ENCODE measurements at places on chromosomes 3 and 15.

DNA sequence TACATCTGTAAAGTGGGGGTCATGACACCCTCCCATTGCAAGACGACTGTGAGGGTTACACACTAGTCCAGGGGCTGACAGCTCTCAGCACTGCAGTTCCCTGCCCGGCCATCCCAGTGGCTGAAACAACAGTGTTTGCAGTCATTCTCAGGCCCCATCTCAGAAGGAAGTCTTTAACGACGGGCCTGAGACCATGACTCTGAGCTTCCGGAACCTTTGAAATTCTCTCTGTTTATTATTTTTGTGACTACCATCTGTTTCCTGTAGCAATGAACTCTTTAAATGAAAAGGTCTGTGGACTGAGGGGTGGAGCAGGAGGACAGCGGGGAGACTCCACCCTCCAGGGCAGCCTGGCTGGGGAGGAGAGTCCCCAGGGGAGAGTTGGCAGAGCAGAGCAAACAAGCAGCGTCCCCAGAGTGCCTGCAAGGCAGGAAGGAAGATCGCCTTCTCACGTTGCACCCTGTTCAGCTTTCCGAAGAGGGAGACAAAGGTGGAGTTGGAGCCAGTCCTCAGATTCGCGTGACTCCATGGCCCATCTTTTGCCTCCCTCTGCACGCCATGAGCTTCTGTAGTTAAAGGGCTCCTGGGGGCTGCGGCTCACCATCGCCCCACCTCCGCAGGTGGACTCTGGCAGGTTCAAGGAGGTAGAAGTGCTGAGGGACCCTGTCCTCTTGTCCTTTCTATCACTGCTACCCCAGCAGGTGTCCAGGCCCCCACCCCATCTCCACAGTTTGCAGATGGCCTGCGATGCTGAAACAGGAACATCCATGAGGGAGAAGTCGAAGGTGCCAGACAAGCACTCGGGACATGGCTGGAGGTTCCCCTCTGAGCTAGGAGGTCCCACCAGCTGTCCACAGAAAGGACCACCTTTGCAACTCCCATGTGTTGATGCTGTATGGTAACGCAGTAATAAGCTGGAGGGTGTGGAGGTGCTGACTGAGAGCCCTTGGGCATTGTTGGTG, 525.8 kb upstream of the PROK2 start:
- DNase-seq, result no peak

DNA sequence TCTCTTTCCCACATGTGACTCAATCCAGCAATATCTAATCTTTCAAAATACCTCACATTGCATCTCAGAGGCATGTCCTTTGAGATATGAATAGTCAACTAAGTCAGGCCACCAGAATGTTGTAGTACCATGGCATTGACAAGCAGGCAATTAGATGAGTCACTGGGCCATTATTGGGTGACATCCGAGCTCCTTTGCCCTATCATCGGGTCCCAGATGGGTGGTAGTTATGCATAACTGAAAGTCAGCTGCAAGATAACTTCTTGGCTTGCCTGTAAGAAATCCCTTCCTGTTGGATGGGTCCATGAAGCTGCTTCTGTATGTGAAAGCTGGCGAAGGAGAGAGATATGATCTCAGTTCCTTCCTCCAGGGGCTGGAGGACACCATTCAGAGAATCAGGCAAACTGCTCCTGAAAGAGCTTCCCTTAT, 32.8 kb downstream of the ARRDC4 start:
- DNase-seq, result no peak

DNA sequence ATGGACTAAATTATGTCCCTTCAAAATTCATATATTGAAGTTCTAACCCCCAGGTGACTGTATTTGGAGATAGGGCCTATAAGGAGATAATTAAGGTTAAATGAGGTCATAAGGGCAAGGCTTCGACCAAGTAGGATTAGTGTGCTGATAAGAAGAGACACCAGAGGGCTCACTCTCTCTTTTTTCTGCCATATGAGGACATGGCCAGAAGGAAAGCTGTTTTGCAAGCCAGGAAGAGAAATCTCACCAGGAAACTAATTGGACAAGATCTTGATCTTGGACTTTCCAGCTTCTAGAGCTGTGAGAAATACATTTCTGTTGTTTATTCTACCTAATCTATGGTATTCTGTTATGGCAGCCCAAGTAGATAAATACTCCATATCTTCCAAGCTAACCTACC, 503.6 kb upstream of the NAALADL2 start:
- no peak for DNase-seq

GRCh38 chr3:154786724-154787123, 293.4 kb upstream of the MME start:
- no peak for DNase-seq

GRCh38 chr3:119497820-119498185, 544 bp upstream of the TIMMDC1 start:
- DNase-seq, result peak; percentile 15

DNA sequence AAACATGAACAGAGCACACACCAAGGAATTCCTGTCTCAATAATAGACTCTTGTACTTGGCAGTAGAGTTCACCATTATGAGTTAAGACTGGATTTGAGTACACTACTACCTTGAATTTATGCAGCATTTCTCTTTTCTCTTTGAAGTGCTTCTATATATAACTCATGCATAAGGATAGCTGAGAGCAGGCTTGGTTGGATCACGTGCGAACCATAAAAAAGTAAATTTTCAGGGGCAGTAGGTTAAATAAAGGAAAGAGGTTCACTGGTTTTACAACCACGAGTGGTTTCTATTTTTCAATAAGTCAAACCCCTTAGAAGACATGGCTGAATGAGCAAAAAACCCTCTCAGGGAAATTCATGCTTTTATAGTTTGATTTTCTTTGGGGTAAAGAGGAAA, 28.6 kb upstream of the PDZRN3 start:
- DNase-seq, result no peak

- DNase-seq, result no peak
Observed at GRCh38 chr15:60999771-61000170, 229.3 kb downstream of the RORA start.

DNA sequence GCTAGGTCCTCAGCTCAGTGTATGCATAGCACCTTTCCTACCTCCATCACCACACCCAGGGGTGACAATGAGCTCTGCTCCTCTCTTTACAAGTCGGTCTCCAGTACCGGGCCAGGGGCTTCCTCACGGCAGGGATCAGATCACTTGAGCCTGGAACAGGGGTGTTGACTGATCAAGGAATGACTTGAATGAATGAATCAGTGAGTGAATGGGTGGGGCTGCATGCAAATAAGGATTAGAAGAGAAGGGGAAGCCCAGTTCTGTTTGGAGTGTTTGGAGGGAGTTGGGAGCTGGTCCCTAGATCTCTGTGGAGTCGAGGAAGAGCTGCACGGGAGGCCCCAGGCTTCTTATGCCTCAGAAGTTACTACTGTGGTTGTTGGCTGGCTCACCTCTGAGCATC, 87.0 kb downstream of the TMEM266 start:
- DNase-seq, result no peak

- DNase-seq, result no peak
Observed at GRCh38 chr3:12585970-12586369, 29.1 kb downstream of the MKRN2 start.

GRCh38 chr3:172647823-172648222, 63.0 kb downstream of the NCEH1 start:
- DNase-seq, result no peak

DNA sequence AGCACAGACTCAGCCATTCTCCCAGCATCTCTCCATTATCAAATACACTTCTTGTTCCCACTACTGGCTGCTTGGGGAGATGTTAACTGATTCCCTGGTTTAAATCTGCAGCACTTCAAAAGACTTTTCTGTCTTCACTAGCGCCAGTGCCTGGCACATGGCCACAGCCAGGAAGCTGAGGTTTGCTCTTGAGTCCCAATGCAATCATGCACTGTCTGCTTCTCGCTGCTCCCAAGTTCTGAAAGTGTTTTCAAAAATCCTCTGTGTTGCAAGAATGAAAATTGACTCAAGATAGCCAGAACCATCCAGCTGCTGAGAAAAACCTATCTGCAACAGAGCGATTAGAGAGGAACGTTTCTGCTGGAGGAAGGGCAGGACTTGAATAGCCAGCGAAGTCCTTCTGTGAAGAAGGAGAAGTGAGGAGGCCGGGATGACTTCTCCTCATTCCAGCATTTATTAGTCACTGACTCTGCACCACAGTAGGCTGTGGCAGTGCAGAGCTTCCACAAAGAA, 358.4 kb upstream of the NR2F2 start:
- DNase-seq, result no peak

DNA sequence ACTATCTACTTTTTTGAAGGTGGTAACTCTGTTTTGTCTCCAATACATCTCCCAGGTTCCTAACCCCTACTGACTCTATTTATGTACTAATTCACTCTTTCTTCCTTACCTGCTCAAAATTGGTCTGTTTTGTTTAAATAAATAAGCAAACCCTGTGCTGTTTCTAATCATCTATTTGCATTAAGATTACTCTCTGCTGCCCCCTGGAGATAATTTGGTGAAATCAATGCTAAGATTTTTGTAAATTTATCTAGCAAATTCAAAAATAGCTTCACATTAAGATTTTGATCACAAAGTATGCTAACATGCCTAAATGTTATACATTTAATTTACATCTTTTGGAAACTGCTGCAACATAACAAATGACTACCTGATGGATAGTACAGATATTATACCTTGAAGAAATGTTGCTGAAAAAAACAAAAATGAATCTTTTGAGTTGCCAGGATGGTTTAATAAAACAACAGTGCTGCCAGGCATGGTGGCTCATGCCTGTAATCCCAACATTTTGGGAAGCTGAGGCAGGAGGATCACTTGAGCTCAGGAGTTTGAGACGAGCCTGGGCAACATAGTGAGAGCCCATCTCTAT, 4.4 kb upstream of the CD200R1 start:
- no peak for DNase-seq

DNA sequence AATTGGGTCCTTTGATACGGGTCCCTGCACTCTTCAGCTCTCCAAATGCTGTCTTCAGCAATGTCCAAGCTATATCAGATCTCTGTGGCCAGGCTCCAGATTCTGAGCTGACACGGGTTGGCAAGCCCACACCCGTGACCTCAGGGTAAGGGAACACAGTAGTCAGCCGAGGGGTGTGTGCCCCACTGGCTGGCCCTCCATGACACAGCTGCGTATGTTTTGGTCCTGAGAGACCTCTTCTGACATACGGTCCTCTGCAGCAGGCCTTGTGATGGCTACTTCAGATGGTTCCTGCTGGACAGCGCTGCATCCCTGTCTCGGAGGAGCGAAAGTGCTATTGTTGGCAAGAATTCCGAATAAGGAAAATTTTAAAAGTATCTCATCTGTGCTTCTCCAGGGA, 85.2 kb upstream of the ADAMTS17 start:
- no peak for DNase-seq

DNA sequence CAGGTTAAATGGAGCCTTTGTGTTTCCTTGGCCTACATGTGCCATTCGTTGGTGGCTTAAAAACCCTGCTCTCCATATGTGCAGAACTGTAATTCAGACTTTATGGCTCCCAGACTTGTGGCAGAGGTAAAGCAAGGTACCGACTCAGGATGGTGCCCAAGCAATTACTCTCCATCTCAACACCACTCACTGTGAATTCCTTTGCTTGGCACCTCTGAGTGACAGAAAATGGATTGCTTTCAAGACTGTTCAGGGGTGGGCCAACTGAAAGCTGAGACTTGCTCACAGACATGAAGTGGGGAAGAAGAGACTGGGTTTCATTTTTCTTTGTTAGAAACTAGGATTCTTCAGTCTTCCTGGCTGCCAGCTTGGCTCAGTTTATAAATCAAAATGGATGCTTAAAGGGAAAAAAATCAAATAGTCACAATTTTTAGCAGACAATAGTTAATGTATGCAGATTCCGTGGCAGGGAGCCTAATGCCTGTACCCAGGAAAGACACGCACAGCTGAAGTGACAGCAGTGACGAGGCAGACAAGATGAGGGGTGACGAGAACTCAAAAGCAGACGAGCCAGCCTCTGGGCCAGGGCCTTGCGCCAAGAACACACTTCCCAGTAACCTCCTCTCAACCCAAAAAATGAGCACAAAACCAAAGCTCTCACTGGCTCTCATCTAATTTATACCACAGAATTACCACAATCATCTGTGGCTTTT, 207.9 kb upstream of the SLC2A2 start:
- no peak for DNase-seq

GRCh38 chr3:153311541-153311940, 149.5 kb downstream of the RAP2B start:
- no peak for DNase-seq

DNA sequence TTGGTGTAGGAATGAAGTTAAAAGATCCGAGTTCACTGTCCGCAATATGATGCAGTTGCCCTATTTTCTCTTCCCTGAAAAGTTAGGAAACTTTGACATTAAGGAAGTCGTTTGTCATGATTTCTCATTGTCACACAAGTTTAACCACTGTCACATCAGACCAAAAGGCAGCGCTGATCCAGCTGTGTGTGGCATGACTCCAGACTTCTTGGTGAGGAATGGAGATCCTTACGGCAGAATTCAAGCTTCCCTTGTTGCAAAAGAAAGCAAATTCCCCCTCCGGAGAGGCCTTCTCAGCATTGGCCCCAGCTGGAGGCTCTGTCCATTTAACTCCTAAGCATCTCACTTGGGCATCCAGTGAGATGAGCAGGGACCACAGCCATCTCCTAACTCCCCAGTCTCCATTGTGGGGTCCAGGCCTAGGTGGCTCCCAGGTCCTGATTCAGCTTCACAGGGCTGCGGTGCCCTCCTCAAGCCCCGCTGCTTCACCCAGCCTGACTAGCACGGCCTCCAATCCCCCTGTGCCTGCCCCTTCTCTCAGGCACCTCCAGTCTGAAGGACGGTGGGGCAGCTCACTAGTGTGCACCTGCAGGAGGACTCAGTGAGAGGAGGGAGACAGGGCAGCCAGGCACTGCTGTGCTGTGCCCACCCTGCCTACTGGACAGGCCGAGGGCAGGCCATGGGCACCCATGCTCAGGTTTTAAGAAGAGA, 159.5 kb downstream of the CHSY1 start:
- no peak for DNase-seq

- DNase-seq, result no peak
Observed at GRCh38 chr3:57999417-58000115, 8.7 kb upstream of the FLNB start.

DNA sequence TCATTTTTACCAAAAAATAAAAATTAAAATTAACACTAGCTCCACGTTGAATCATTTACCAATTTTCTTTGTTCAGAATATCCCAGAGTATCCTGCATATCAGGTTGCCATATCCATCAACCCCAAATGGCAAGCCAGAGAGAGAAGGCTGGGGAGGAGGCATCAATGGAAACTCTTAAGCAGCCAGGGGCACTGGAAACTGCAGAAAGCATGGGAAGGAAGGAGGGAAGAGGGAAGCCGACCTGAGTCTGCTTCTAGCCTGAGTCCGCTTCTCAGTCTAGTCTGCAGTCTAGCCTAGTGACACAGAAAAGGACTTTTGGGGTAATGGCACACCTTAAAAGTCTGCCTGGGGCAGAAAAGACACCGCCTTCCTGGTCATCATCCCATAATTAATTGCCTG, 1.6 kb upstream of the MTHFS start:
- DNase-seq, result no peak
